ENCODE measurements at places on chromosomes 11 and 22. TPM values are rescaled to one million over a fixed set of nuclear protein-coding genes. Genes with fewer than 3 reads are reported as not detected.
A peak's percentile ranks its signal among the peaks of the same experiment; 100 is the strongest.

DNA sequence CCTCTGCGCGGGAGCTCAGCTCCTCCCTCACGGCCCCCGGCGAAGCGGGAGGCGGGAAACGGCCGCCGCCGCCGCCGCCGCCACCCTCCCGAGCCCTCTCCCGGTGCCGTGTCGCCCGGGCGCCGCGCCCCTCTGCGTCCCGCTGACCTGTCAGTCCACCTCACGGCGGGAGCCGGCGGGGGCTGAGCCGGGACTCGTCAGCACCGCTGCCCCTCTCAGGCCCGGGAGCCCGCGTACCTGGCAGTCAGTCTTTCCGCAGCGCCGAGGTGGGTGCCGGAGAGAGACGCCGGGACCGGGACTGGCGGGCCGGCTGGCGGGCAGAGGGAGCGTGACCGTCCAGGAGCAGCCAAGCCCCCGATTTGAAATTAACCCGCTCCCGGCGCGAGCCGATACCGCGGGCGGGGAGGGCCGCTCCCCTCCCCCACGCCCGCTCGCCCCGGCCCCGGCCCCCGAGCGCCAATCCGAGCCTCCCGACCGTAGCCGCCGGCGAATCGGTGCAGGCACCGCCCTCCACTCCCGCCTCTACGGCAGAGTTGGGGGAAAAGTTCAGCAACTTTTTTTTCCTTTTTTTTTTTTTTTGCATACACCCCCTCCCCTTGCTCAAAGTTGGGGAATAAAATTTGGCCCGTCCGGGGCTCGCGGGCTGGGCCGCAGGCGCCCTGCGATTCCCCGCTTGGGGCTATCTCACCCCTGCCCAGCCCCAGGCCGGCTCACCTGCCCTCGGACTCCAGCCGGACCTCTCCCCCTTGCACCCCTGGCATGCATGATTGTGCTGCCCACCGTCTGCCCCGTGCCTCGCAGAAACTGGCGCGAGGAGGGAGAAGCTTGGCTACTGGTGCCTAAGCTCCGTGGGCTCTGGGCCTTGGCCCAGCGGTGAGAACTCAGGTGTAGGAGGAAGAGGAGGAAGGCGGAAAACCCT lies 774 bp upstream of the E2F8 start:
- DNase-seq: peak; percentile 71

- no peak for DNase-seq
Measured at GRCh38 chr22:49489821-49490220, 337.9 kb downstream of the BRD1 start.

GRCh38 chr11:117457835-117458234 lies 130.2 kb downstream of the CEP164 start:
- no peak for DNase-seq

DNA sequence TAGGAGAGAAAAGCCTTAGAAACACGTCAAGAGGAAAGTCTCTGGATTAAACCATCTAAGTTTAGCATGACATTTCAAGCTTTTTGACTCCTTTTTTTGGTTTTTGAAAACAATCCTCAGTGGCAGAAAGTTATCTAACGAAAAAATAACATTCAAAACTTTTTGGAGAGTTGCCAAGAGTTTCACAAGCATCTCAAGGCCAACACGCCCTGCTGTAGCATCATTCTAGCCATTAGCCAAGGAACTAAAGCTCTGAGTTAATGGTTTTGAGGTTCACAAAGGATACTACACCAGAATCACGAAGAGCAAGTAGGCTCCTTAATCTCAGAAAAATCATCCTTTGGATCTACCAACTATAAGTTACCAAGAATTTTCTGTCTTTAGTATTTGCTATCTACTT lies 94.8 kb downstream of the PICALM start:
- DNase-seq: no peak

GRCh38 chr22:35212009-35212408 lies 45.3 kb upstream of the HMGXB4 start:
- no peak for DNase-seq

DNA sequence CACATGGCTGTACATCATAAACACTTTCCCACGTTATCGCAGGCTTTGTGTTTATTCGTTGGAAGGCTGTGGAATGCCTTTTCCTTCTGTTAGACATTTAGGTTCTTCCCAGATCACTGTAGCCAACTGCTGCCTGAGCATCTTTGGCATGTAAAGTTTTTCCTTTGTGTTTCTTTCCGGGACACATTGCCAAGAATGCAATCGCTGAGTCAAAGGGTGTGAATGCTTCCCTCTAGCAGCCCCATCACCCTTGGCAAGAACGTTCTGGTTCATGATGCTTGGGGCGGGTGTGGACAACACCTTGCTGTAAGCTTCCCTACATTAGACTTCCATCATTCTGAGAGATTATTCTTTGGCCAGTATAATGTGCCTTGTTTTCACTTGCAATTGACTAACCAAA lies 136.2 kb downstream of the OSBP2 start:
- peak; percentile 88 for DNase-seq

GRCh38 chr22:43616645-43617044 lies 195.5 kb downstream of the EFCAB6 start:
- DNase-seq: no peak

GRCh38 chr22:24331468-24332440 lies 61.1 kb downstream of the SPECC1L start:
- no peak for DNase-seq

GRCh38 chr11:103586756-103587155 lies 449.7 kb upstream of the DDI1 start:
- DNase-seq: no peak

GRCh38 chr22:38941488-38941987 lies 15.9 kb upstream of the APOBEC3A start:
- DNase-seq: no peak

DNA sequence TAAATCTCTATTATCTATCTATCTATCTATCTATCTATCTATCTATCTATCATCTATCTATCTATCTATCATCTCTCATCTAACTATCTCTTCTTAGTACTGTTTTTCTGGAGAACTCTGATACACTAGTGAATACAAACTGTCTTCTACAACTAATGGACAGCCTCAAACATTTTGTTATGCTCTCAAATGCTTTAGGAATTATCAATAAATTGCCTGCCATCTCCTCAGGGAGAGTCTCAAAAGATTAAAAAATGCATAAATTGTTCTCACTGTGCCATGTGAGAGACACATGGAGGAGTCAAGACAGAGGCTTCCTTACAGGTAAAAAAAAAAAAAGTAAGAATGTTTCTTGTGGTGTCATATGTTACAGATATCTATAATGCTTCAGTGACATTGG lies at the start of gene OR8K3:
Gene OR8K3, plus strand, starts transcription at position 301 of the 400 bp plus-strand sequence. CDS start 3,163 bp downstream, outside the sequence.
- DNase-seq: no peak

DNA sequence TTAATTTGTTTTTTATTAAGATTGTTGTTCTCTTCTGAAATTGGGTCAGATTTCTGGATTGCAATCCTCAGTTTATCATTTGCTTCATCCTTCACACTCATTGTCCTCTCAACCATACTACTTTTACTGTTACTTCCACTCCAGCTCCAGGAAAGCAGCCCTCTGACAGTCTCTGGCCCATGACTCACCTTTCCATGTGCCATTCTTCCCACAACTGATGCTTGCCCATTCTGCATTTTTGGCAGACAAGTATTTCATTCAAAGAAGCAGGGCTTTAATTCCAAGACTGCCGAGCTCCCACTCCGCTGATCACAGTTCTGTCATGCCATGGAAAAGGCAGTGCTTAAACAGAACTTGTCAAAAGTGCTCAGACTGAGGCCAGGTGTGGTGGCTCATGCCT lies 139.2 kb downstream of the WNT11 start:
- no peak for DNase-seq

DNA sequence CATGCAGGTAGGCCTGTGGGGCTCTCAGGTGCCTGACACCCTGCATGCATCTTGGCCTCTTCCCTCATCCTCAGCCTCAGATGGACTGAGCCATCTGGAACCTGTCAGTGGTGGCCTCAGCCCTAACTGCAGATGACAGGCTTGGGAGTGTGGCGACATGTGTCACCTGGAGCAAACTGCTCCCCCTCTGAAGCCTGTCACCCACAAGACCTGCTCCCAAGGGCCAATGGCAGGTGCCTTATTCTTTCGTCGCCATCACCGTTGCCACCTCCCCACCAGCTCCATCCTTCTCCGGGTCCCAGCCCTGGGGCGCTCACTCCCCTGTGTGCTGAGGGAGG lies 3.6 kb upstream of the SEPTIN5 start:
- DNase-seq: no peak

- peak; percentile 92 for DNase-seq
Measured at GRCh38 chr11:124917115-124917637, 1.9 kb upstream of the HEPN1 start.

- no peak for DNase-seq
Measured at GRCh38 chr11:120001178-120002090, 136.5 kb downstream of the TRIM29 start.

DNA sequence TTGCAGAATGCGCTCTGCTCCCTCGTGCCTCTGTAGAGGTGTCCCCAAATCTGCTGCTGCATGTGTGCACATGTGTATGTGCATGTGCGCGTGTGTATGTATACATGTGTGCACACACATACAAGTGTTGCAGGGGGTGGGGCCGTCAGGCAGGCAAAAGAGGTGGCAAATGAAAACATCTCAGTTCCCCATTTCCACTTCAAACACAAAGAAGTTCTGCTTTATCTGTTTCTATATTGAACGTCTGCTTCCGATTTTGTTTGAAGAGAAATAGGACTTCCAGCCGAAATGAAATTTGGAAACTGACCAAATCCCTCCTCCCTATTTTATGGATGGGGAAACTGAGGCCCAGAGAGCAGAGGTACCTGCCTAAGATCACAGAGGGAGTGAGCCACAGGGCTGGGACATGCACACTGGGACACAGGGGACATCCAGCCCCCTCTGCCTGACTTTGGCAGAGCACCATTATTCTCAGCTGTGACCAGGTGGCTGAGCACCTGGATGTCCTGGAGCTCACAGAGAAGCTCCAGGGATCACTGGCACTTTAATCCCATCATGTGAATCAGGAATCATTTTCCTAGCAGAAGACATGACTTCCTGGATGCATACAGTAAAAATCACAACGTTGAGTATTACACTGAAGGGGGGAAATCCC lies 41.2 kb upstream of the ALX4 start:
- no peak for DNase-seq

DNA sequence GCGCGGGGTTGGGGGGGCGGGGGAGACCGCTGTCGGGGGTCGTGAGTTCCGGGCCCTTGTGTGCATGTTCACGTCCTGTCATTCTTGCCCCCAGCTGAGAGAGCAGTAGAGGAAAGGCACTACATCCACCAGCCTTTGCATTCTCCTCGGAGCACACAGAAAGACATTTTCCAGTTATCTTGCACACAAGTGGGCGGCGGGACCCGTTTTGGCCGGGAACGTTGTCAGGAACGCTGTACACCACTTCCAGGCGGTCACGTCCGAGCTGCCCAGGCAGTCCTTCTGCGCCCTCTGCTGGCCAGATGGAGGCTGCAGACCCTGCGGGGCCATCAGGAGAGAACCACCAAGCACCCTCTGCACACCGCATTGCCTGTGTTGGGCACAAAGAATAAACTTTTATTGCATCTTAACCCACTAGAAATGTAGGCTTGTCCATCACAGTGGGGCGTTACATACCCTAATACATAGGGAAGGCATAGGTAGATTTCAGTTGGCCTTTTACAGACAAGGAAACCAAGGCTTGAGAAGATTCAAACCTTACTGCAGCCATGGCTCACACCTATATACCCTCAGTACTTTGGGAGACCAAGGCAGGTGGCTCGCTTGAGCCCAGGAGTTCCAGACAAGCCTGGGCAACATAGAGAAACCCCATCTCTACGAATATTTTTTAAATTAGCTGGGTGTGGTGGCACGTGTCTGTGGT lies 2.8 kb upstream of the CDKN1C start:
- peak; percentile 93 for DNase-seq

The TRIM3 gene
- polyA plus RNA-seq: 16.4 TPM

The TRIM51 gene
- not detected for polyA plus RNA-seq

The IFITM5 gene
- polyA plus RNA-seq: not detected

The OR52E4 gene
- not detected for polyA plus RNA-seq

The FIBIN gene
- 3.8 TPM for polyA plus RNA-seq

The SPI1 gene
- polyA plus RNA-seq: 344 TPM

The WNT11 gene
- 1.5 TPM for polyA plus RNA-seq

The PISD gene
- 58.4 TPM for polyA plus RNA-seq

The SCUBE2 gene
- 2.6 TPM for polyA plus RNA-seq

The C11orf86 gene
- not detected for polyA plus RNA-seq

The OR51B4 gene
- not detected for polyA plus RNA-seq

The GUCY1A2 gene
- polyA plus RNA-seq: 1.5 TPM

Data from lung (tissue), 17 donors.